ENCODE measurements at places on chromosomes 2 and 18.

GRCh38 chr2:130823886-130824491 is 12.7 kb upstream of the ARHGEF4 start:
- no peak for DNase-seq

DNA sequence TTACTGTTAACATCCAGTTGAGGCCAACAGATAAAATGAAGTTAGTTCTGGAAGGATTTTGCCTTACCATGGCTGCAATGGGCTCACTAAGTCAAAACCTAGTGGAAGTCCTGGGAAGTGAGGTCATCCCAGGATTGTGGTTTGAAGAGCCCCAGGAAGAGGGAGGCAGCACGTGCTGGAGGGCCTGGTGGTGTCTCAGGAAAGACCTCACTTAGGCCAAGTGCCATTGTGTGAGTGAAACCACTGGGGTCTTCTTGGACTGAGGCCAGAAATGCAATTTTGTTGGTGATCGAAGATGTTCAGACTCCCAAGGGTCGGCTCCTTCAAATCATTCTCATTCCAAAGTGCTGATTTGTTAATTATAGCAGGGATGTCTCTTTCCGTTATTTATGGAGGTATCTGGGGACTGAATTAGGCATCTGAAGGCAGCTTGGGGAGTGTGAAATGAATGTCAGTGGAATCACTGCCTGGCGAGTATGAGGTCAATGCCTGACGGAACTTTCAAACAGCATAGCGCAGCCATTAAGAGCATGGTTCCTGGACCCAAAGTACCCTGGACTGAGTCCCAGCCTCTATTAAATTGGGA is 60.0 kb downstream of the IL1R2 start:
- no peak for DNase-seq

- DNase-seq = no peak
Measured at GRCh38 chr2:237685408-237685807, 58.0 kb downstream of the LRRFIP1 start.

GRCh38 chr2:11024687-11025086 is 113.0 kb downstream of the KCNF1 start:
- DNase-seq = no peak

- DNase-seq = no peak
Measured at GRCh38 chr2:231387904-231388724, 7.4 kb upstream of the B3GNT7 start.

GRCh38 chr2:141399270-141399669 is 731.5 kb downstream of the LRP1B start:
- no peak for DNase-seq

GRCh38 chr2:66803726-66804125 is 368.8 kb downstream of the MEIS1 start:
- no peak for DNase-seq

DNA sequence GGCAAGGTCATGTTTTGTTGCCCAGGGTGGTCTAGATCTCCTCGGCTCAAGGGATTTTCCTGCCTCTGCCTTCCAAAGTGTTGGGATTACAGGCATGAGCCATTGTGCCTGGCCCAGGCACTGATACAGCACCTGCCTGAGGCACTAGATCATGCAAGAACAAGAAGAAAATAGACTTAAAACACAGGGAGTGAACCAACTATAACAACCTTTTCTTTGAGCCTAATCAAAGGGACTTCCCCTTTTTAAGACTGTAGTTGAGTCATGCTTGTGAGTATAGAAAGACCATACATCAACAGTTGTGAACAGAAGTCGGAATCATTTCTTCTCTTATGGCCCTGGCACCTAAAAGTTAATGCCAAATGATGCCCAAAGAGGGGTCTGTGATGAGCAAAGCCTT is 47.9 kb upstream of the MAPRE2 start:
- no peak for DNase-seq

Measured in stimulated activated CD4-positive, alpha-beta T cell treated with anti-CD3 and anti-CD28 coated beads, TNF-alpha, amount 100 ng/mL, for 1 hour (primary cell).